ENCODE measurements at places on chromosomes 1 and 21.
A peak's percentile ranks its signal among the peaks of the same experiment; 100 is the strongest.

DNA sequence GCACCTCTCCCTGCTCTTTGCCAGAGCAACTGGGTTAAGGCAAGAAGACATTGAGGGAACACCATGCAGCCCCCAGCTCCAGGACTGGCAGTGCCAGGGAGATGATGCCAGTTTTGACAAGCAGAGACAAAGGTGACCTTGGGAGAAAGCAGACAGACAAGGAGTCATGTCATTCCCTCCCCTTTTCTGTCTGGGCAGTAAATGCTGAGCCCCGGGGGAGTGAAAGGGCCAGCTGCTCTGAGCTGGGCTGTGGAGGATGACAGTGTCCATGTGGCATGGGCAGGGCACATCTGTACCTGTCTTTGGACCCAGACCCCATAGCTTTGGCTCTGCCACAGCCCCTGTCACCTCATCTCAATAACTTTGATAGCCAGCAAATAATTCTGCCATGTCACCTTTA is 24.2 kb downstream of the PLEKHA6 start:
- no peak for DNase-seq

DNA sequence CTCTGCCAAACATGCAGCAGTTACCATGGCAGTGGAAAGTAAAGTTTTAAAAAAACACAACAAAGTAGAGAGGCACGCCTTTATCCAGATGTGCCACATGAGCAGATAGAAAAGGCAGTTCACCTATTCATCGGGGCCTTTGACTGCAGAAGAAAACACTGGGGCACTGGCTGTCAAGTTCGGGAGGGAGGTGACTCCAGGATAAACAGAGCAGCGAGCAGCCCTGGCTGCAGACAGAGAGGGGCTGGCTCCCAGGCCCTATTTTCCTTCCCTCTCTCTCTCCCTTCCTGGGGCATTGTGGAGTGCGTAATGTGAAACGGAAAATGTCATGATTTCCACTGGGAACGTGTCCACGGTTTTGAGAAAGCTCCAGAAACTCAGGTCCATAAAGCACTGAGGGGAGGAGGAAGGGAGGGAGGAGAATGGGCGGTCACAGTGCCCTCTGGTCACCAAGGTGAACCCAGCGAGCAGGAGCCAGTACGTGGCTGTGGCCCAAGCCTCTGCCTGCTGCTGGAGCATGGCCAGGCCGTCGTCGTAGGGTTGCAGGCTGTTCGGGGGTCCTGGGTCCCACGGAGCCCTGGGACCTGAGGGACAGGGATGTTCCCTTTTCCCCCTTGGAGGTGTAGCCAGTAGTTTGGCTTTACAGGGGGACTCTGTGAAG is 114.7 kb upstream of the IRF2BP2 start:
- DNase-seq, result peak; percentile 64

DNA sequence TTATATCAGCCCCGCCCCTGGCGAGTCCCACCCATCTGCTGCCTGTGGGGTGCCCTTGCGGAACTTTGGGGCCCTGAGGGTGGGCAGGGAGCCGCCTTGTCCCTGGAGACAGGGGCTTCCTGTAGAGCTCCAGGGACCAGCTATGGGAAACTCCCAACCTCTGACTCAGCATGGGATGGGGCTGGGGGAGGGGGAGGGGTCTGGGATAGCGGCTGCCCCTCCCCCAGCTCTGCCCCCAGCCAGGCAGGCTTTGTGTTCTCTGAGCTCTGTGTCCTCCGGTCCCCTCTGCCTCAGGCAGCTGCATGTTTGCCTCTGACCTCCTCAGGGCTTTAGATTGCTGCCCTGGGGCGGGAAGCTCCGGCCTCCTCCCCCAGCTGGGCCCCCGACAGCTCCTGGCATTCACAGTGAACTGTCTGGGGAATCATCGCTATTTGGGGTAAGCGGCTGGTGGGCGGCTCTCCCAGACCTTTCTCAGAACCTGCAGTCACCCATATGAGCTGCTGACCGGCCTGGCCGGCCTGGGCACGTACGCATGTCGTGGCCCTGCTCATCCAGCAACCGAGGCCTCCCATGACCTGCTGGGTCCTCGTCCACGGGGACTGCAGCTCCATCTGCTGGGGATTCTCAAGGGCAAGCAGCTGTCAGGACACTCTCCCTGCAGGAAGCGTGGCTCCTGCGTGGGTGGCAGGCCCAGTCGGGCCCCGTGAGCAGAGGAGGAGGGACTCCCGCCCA is 17.1 kb downstream of the ARHGEF16 start:
- DNase-seq, result no peak

GRCh38 chr1:16374266-16374665 is 7.2 kb downstream of the SZRD1 start:
- no peak for DNase-seq

GRCh38 chr1:72568113-72568512 is 285.8 kb upstream of the NEGR1 start:
- DNase-seq, result peak; percentile 10

- peak; percentile 10 for DNase-seq
Measured at GRCh38 chr1:15830258-15830657, 17.2 kb upstream of the SPEN start.

GRCh38 chr1:42973286-42973685 is 14.6 kb upstream of the SLC2A1 start:
- DNase-seq, result no peak

- DNase-seq, result no peak
Measured at GRCh38 chr1:156883919-156884318, 9.6 kb upstream of the PEAR1 start.

GRCh38 chr1:51348147-51348527 is 17.8 kb upstream of the TTC39A start:
- DNase-seq, result no peak

GRCh38 chr1:167777269-167777650 is 55.5 kb downstream of the MPZL1 start:
- no peak for DNase-seq

DNA sequence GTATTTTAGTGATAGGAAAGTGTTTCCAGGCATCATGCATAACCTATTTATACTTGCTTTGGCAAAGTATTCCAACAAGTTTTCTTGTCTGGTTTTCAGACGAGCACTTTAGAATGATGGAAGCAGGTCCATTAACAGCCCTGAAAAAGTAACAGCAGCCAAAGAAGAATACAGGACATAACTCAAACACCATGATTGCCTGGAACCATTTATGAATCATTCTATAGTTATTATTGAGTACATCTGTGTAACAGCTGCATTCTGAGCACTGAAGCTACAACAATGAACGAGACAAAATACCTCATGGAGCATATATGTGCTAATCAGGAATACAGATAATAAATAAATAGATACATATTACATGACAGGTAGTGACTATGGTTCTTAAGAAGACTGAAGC is 12.6 kb downstream of the IL10RB start:
- no peak for DNase-seq

- no peak for DNase-seq
Measured at GRCh38 chr1:162091681-162092524, 22.4 kb downstream of the NOS1AP start.

GRCh38 chr1:64537942-64538341 is 68.0 kb downstream of the CACHD1 start:
- no peak for DNase-seq

DNA sequence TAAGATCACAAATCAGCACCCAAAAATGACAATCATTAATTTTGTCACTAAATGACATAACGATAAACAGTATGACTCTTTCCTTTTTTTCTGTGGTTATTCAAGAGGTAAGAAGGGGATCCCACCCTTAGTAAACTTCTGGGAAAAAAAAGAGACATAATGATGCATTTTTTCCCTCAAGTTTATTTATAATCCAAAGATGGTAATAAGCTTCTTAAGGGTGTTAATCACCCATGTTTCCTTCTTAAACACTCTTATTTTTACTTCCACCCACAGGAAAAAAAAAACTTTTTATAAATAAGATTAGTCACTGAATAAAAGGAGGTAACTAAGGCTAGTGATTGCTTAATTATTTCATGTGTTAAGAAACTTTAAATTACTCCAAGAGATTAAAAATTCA is 24.7 kb downstream of the RGS1 start:
- DNase-seq, result no peak

DNA sequence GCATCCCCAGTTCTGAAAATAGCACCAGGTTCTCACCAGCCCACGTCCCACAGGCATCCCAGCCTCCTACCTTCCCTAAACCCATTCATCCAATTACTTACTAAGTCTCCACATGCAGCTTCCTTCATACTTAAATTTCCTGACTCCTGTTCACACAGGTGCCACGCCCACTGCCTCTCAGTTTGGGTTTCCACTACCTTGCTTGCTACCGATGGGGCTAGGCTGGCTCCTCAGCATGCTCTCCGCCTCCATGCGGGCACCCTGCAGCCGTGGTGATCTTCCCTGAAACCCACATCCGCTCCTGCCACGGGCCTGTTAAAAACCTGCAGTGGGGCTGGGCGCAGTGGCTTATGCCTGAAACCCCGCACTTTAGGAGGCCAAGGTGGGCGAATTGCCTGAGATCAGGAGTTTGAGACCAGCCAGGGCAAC is 70.4 kb upstream of the ANGPTL1 start:
- DNase-seq, result no peak

DNA sequence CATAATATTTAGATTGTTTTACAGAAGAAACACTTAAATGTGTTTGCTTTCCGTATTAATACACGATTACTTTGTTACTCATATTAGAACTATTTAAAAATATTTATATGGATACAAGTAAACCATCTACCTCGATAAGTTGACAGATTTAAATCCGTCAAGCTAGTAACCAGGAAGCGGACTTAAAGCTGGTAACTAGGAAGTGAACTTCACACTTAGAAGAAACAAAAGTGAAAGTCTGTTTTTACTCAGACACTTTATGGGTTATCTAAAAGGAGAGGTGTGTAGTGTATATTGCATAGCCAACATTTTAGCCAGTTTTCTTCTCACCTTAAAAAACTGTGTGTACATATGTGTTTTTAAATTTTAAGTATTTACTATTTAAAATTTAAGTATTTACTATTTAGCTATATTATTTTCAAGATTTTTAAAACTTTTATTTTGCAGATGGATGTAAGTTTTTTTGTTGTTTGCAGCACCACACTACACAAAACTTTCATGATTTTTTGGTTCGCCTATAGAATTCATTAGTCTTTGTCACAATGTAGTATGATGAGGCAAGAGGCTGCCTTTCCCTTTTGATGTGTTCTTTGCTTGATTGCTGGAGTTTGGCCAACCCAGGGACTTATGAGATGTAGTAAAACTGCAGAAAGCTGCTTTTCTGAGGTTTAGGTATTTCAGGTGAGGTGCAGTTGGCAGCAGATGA is 2.7 kb downstream of the USP25 start:
- no peak for DNase-seq

DNA sequence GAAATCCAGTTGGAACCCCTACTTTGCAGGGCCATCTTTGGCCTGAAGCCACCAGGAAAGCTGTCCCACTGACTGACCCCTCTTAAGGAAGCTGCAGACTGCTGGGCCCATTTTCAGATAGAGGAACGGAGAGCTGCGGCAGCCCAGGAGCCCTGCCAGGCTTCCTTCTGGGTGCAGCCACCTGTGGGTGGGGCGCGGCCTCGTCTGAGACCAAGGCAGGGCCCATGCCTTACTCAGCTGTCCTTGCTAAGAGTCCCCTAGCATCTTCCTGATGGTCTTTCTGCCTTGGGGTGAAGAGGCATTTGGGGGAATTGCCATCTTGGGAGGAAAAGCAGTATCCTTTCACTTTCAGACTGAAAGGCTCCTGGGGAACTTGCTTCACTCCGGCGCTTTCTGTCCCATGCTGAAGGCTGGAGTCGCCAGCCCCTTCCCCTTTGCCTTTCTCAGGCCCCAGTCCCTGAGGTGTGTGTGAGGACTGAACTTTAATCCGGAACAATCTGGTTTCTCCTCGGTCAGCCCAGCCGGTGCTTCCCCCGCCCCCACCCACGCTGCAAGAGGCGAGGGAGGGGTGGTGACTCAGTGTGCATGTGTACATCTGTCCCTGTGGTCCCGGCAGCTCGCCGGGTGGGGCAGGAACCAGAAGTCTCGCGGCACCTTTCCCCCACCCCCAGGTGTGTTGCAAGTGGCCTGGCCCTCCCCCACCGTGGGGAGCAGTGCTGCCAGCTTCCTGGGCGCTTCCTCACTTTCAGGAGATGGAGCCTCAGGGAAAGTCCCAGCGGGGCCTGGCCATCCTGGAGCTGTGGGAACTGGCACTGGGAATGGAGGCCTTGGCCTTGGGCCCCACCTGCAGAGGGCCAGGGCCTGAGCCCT is 5.1 kb downstream of the ZC3H12A start:
- no peak for DNase-seq

- no peak for DNase-seq
Measured at GRCh38 chr1:6635910-6636760, 11.5 kb downstream of the THAP3 start.

DNA sequence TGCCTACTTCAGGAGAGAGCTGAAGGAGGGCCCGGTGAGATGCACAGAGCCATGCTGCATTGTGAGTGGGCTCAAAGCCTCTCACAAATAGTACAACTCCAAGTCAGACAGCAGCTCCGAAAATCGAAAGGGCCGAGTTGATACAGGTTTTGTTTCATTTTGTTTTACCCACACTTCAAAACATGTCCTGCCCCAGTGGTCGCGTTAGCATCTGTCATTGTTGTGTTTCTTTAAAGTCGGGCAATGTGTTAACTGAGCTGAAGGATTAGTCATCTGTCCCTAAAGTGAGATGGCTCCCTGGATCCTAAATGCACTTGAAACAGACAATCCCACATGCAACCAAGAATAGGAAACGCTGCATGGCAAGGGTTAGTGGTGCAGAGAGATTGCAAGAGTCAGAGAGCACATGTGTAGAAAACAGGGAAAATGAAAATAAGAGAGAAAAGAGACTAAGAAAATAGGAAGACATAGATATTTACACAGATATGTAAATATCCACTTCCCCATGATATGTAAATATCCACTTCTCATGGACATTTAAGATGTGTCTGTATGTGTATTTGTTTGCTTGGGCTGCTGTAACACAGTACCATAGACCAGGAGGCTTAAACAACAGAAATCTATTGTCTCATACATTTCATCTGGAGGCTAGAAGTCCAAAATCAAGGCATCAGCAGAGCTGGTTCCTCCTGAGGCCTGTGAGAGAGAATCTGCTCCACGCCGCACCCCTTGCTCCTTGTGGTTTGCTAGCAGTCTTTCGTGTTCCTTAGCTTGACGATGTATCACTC is 131.4 kb upstream of the RAB4A start:
- no peak for DNase-seq

GRCh38 chr1:88462488-88463261 is 221.4 kb upstream of the PKN2 start:
- no peak for DNase-seq

DNA sequence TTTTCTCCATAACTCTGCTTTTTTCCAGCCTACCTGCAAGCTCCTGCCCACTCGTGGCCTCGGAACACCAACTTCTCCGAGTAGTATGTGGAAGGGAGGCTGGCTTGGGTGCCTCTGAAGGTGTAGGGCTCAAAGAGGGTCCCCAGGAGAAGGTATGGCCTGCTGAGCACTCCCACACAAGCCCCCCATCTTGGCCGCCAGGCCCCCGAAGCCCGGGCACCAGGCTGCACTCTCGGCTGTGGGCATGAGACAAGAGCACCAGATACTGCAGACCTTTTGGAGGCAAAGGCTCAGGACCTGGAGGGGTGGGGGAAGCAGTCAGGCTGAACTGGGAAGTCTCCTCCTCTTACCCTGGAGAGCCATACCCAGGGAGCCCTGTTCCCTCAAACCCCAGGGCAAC is 1.7 kb downstream of the ZNF692 start:
- DNase-seq, result no peak

GRCh38 chr1:117967477-117967876 is 37.9 kb downstream of the WDR3 start:
- no peak for DNase-seq

Data from T47D (cell line).